ENCODE measurements at places on chromosomes 16 and 17.
A peak's percentile ranks its signal among the peaks of the same experiment; 100 is the strongest.

DNA sequence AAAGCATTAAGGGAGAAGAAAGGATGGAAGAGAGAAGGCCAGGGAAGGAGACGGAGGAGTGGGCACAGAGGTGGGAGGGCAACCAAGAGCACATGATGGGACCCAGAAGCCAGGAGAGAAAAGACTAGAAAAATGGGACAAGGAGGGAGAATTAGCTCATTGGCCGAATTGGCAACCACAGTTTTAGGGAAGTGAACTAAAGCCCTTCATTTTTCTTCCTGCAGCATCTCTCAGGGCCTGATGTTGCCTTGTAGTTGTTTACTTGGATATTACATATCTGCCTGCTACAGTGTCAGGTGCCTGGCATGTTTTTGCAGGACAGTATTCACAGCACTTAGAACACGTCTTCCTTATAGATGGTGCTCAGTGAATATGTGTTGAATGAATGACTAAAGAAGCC is 19.0 kb downstream of the EMP2 start:
- DNase-seq, result no peak

DNA sequence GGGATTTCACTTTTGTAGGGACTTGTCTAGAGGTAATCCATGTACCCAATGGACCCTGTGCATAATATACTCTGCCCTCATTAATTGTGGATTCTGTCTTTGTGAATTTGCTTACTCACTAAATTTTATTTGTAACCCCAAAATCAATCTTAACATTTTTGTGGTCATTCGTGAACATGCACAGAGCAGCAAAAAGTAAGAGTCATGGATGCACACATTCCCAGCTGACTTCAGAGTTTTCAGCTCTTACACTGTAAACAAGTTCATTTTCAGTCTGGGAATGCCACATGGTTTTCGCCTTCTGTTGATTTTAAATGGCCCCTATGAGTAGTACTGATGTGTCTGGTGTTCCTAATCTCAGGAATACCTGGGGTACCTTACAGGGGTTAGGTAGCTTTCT is 24.3 kb downstream of the TAC4 start:
- no peak for DNase-seq

GRCh38 chr17:10831696-10832095 is 6.2 kb downstream of the PIRT start:
- DNase-seq, result no peak

- DNase-seq, result peak; percentile 30
Measured at GRCh38 chr16:81647527-81647926, 131.6 kb upstream of the PLCG2 start.

GRCh38 chr17:20206068-20206467 is 196.9 kb downstream of the SPECC1 start:
- peak; percentile 9 for DNase-seq

Data from NCI-H2171 treated with DMSO at 0.1 percent for 48 hours (cell line).